Activated CD4-positive, alpha-beta T cell treated with anti-CD3 and anti-CD28 coated beads, Interleukin-2, amount 10 ng/mL, durations not matched to agents 7 days and 5 days (primary cell): ENCODE measurements at places on chromosomes 13 and 19. TPM values are rescaled to one million over a fixed set of nuclear protein-coding genes. Genes with fewer than 3 reads are reported as not detected.
A peak's percentile ranks its signal among the peaks of the same experiment; 100 is the strongest.

- DNase-seq: no peak
Measured at GRCh38 chr13:97875218-97875617, 78.3 kb upstream of the IPO5 start.

DNA sequence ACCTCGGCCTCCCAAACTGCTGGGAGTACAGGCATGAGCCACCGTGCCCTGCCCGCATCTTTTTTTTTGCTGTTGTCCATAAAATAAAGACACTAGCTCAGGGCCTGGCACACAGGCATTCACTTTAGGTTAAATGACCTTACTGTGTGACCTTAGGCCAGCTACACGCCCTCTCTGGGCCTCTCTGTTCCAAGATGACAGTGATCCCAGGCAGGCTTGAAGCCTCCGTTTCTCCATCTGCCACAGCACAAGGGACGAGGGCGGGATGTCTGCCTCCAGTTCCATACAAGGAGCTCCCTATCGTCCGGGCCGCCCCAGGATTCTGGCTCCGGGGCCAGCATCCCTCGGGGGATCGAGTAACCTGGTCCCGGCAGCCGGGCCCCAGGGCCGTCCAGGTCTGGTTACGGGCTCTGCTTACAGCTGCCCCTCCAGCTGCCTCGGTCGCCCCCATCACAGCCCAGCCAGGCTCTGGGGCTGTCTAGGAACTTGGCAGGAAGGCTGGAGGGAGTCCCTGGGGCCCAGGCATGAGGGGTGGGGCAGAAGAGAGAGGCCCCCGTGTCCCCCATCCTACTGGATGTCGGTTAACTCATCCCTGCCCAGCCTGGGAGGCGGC is 11.9 kb upstream of the SEMA6B start:
- DNase-seq: no peak

GRCh38 chr19:49318296-49318695 is 6.7 kb downstream of the SLC6A16 start:
- no peak for DNase-seq

DNA sequence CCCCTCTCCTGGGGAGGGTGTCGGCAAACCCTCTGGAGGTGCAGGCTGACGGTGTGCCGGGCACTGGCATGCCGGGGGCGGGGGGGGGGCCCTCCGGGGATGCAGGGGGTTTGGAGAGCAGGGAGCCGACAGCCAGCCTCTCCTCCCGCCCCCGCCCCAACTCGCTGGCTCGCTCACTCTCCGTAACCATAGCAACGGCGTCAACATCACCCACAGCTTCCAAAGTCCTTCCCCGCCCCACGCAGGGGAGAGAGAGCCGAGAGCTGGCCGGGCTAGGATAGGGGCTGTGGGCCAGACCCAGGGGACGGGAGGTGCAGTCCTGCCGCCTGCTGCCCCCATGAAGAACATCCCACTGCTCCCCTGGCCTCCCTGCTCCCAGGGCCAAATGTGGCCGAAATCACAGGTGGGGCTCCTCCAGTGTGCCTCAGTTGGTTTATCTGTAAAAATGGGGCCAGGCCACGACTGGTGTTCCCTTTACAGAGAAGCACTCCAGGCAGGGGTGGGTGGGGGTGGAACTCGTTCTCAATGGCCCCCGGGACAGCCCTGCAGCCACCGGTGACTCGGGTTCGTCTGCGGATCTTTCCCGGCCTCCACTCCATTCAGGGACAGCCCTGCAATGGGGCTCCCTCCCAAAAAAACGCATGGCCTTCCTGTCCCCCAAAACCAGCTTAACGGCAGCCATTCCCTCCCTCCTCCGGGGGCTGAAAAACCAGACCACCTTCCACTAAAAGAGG is 3.2 kb downstream of the KLF16 start:
- peak; percentile 70 for DNase-seq

- DNase-seq: peak; percentile 80
Measured at GRCh38 chr13:109569958-109570711, 216.2 kb downstream of the IRS2 start.

The ZNF324B gene
- total RNA-seq: 9.8 TPM

The SIGLECL1 gene
- total RNA-seq: not detected

The SHISA7 gene
- not detected for total RNA-seq

The NCR1 gene
- not detected for total RNA-seq

The FUT2 gene
- total RNA-seq: not detected
